Sciatic nerve (tissue), 2 donors: ENCODE measurements at places on chromosomes 4 and X.

DNA sequence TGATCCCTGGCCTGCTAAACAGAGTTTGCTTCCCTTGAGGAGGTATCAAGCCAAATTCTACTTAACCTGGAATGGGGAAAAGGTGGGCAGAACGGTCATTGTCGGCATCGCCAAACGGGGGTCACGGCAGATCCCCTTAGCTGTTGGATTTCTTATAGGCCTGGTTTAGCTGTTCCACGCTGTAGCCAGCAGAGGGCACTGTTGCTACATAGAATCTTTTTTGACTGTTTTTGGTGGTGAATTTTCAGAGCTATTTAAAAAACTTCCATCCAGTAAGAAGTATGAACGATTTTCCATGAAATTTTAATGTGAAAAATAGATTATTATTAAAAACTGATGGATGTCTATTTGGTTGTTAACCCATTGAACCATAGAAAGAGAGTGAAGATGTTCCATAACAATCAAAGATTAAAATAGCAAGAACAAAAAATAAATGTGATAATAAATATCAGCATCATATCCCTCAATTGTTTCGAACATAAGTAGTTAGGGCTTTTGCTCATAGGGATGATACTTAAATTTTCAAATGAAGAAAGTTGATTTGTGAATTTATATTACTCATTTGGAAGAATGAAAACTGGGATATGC lies 56.6 kb downstream of the LINC00632 start:
- DNase-seq, result peak; percentile 67

- DNase-seq, result no peak
Observed at GRCh38 chrX:146956760-146957159, 142.2 kb upstream of the CXorf51A start.

DNA sequence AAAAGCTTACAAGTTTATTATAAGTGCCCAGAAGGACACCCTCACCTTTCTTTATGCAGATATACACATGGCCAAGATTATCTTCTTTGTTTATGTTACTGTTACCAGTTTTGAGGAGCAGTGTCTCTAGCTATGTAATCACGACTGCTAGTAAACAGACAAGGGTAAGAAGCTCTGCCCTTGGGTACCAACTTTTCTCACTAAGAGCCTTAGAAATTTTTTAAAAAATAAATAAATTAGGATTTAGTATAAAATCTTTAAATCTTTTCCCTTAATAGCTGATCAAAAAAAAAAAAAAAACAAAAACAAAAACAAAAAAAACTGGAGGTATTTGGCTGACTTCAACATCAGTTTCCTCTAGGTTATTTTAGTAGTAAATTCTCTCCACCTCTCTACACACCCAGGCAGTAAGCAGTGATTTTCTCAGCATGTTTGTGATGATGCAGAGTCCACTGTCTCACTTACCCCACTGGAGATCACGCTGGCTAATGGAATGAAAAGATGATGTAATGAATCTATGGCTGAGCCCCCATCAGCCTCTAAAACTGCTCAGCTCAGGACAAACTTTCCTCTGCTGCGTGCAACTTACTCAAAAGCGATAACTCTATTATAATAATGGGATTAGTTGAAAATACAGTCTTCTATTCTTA lies 125.9 kb downstream of the FRYL start:
- DNase-seq, result no peak

DNA sequence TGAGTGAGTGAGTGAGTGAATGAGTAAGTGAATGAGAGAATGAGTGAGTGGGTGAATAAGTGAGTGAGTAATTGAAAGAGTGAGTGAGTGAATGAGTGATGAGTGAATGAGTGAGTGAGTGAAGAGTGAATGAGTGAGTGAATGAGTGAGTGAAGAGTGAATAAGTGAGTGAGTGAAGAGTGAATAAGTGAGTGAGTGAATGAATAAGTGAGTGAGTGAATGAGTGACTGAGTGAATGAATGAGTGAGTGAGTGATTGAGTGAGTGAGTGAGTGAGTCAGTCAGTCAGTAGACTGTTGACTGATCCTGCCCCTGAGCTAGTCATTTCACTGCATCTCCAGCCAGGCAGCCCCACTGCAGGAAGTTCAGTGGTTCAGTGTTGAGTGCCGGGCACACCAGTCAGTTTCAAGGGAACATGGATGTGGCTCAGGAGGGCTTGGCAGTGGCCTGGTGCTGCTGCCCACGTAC lies 228.4 kb upstream of the PSAPL1 start:
- DNase-seq, result no peak

DNA sequence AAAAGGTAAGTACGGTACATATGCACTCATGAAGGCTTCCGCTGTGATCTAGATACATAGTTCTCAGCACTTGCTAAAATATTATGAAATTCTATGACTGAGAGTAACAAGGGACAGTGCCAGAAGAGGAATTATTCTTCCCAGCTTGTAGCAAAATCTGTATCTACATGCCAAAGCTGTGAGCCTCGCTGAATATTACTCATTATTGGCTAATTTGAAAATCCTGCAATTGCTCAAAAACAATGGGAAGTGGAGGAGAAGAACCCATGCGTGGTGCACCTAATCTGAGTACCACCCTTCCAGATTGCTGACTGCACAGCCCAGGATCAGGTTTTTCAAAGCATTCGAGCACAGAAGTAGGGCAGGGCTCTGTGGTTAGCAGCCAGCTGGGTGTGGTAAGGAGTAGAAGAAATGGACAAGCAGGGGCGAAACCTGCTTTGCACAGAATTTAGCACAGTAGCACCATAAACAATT lies 17.4 kb upstream of the PDCL2 start:
- DNase-seq, result no peak

DNA sequence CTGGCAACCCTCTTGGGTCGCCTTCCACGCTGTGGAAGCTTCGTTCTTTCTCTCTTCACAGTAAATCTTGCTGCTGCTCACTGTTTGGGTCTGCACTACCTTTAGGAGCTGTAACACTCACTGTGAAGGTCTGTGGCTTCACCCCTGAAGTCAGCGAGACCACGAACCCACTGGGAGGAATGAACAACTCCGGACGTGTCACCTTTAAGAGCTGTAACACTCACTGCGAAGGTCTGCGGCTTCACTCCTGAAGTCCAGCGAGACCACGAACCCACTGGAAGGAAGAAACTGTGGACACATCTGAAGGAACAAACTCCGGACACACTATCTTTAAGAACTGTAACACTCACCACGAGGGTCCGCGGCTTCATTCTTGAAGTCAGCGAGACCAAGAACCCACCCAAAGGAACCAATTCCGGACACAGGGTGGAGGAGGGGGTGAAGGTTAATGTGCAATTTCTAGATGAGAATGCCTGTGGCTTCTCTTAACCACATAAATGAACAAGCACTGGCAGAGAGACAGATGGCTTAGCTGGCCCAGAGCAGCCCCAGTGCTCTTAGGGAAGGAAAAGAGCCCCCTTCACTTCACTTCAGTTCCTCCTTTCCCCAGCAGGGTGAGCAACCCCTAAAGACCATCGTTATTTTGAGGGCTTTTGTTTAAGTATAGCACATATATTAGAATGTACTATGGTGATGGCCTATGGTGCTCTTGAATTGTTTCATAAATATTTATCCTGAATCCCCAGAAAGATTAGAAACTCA lies 73.0 kb downstream of the LUZP4 start:
- DNase-seq, result no peak

GRCh38 chr4:150849016-150849415 lies 166.1 kb downstream of the LRBA start:
- no peak for DNase-seq

- DNase-seq, result no peak
Observed at GRCh38 chr4:158621729-158622128, 50.0 kb downstream of the C4orf46 start.

DNA sequence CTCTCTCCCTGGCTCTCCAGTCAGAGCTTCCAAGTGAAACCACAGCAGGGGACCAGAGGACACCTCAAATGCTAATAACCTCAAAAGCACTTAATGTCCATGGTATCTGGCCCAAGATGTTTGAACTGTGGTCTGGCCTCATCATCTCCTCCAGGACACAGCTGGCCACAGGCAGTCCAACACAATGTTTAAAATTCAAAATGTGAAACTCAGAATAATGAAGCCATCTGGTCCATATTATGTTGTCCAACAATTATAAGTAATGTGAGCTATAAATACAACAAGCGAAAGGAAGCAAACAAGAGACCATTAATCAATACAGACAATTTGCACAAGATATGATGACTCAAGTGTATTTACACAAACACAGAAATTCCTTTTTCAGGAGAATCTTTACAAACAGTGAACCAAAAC lies 90.7 kb upstream of the S100G start:
- no peak for DNase-seq

- DNase-seq, result peak; percentile 92
Observed at GRCh38 chrX:153724252-153725038, at the start of the genes ABCD1 and BCAP31. ABCD1 (plus strand) TSS chrX:153724856; CDS start chrX:153725267, 411 bp downstream. BCAP31 (minus strand) TSS chrX:153724387; CDS start chrX:153723244, 1,143 bp downstream.

DNA sequence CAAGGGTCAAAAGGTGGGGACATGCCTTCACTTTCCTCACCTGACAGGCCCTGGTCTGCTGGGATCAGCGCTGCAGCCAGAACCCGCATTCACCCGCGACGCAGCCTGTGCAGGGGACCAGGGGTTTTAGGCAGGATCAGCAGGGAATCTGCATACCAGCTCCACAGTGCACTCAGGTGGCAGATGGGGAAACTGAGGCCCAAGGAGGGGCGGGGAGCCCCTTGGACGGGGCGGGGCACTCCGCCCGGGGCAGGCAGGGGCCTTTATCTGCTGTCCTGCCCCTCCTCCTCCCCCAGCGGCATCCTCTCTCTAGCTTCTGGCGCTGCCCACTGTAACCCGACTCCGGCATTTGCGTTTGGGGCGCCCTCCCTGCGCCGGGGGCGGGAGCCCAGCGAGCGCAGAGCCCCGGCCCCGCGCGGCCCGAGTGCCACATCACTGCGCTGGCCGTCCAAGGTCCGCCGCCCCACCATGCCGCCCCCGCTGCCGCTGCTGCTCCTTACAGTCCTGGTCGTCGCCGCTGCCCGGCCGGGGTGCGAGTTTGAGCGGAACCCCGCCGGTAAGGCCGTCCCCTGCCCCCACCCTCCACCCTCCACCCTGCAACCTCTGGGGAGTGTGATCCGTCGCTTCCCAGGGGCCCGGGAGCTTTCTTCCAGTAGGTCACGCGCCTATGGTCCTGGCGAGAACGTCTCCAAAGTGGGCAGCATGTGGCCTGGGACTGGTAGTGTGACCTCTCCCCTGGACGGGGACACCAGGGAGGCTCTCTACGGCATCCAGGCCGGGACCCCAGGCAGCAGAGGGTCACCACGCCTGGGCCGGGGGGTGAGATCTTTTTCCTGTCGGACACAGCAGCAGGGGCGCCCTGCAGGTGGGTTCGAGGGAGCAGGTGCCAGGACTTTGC lies at the start of gene CPZ:
Gene CPZ, plus strand, starts transcription at position 400 of the 898 bp plus-strand sequence. Its CDS starts 69 bp downstream, at position 469.
- no peak for DNase-seq

DNA sequence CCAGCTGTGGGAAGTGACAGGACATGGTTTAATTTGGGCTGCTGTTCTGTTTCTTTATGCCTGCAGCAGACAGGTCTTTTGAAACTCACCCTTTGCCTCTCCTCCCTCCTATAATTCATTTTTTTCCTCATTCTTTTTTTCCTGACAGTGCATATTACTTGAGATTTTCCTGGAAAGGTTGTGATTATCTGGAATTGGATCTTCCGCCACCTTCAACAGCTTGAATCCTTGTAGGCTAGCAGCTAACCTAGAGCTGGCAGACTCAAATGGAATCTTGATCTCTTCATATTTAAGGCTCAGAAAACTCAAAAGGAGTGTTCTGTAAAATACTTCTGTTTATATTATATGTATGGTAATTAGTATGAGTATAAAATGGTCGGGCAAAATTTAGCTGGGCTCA lies 49.3 kb upstream of the CLCN4 start:
- DNase-seq, result no peak

DNA sequence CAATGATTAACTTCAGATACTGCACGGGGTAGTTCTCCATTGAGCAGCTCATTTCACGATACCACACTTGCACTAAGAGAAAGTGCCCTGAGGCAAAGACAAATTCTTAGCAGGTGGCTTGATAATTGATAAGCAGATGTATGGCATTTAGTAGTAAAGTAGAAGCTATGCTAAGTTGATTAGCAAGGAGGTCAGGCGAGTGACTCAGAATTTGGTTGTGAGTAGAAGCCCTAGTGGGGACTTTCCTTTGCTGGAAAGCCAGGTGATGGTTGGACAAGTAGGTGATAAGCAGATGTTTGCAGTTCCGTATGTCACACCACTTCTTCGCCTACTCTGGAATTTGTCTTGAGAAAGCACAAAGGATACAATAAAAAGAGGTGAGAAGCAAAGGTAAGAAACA lies 58.7 kb downstream of the TLL1 start:
- DNase-seq, result no peak

DNA sequence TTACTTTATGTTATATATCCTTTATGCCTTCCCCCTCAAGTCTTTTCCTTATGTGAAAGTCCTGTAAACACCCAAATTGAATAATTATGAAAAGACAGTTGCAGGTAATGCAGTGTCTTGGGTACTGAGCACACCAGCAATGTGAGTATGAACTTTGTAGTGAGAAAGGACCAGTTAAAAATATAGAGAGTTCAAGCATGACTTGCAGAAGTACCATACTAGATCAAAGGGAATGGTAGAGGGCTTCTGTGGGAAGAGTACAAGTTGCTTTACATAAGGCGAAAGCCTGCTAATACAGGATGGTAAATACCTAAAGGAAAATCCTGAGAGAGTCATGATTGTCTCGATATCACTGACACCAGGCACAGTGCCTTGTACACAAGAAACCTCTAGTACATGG lies 25.7 kb downstream of the KIAA0232 start:
- no peak for DNase-seq

GRCh38 chr4:106864231-106864630 lies 171.9 kb downstream of the DKK2 start:
- no peak for DNase-seq

- no peak for DNase-seq
Observed at GRCh38 chr4:158656439-158656838, 15.2 kb downstream of the C4orf46 start.

- no peak for DNase-seq
Observed at GRCh38 chr4:88910101-88910500, 146.9 kb downstream of the FAM13A start.

DNA sequence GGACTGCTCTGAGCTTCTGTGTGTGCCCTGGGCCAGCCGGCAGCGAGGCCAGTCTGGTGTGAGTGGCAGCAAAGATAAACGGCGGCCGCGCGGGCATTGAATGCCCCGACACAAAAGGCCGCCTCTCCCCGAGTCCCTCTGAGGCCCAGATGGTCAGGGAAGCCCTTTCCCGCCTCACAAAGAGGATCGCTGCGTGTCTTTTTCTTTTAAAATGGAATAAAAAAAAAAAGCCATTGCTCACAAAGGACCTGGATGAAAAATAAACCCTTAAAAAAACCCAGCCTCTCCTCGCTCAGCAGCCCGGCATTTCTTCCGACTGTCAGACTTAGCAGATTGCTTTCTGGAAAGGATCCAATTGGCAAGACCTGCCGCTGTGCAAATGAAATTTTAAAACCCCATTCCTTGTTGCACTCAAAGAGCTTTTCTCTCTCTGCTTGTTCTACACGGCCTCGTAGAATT lies 578.7 kb downstream of the BCOR start:
- DNase-seq, result no peak

DNA sequence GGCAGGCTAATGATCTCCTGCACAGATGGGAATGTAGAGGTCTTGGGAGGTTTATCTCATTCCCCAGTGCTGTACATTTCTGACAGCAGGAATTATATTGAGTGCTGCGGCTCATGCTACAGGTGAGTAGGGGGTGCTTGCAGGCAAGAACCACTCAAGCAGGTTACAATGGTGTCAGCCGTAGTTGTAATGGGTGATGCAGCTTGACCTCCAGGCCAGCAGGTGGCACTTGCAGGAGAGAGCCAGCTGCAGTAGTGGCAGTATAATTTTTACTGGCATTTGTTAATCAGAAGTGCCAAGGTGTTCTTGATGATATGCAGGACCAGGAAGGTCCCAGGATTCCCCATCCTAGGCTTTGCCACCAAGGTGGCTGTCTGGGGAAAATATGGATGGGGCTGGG lies 759.6 kb upstream of the NDST4 start:
- no peak for DNase-seq
